Fibroblast of the aortic adventitia (primary cell): ENCODE measurements at places on chromosomes 11 and 22. TPM values are rescaled to one million over a fixed set of nuclear protein-coding genes. Genes with fewer than 3 reads are reported as not detected.

DNA sequence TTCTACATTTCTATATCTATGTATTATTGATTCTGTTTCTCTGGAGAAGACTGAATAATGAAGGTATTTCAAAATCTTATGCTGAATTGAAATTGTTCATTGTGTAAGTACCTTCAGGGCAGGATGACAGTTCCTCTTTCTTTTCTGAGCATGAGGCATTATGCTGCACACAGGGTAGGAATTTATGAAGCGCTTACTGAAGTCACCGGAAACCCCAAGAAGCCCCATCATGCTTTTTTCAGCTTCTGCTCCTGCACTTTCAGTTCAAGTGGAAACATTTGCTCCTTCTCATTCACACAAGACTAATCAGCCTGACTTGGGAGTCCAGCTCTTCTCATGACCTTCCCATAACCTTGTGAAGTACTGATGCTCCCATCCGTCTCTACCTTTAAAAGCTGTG lies 314.7 kb upstream of the SORL1-AS1 start:
- peak; percentile 10 for DNase-seq

DNA sequence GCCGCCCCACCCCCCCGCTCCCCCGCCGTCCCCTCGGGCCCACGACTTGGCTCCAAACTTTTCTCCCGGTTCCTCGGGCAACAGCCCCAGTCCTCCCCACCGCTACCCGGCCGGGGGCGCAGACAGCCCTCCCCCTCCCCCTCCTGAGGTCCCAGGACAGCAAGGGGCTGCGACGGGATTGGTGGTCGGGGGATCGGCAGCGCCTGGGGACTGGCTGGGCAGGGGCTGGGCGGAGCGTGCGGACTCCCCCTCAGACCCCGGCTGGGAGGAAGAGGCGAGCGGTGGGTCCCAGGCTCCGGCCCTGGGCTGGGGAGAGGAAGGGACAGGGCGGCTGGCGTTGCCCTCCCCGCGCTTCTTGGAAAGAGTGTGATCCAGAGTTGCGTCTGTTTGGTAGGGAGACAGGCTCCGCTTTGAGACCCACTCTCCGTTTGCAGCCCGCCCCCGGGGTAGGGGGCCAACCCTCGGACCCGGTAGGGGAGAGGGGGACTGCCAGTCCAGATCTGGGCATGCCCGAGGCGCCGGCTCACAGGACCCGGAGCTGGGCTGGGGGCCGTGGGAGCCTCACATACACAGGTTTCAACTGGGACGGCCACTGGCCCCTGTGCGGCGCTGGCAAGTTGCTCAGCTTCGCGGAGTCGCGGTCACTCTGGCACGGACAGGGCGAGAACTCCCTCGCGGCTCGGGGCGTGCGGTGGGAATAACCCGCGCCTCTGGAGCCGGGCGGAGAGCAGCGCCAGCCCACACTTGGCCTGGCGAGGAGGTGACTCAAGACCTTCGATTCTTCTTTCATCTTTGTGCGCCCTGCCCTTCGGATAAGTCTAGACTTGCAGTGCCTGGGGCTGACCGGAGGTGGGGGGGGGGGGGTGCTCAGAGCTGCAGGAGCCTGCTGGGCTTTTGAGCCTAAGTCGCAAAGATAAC lies 999 bp downstream of the TSKU start:
- DNase-seq: peak; percentile 77

DNA sequence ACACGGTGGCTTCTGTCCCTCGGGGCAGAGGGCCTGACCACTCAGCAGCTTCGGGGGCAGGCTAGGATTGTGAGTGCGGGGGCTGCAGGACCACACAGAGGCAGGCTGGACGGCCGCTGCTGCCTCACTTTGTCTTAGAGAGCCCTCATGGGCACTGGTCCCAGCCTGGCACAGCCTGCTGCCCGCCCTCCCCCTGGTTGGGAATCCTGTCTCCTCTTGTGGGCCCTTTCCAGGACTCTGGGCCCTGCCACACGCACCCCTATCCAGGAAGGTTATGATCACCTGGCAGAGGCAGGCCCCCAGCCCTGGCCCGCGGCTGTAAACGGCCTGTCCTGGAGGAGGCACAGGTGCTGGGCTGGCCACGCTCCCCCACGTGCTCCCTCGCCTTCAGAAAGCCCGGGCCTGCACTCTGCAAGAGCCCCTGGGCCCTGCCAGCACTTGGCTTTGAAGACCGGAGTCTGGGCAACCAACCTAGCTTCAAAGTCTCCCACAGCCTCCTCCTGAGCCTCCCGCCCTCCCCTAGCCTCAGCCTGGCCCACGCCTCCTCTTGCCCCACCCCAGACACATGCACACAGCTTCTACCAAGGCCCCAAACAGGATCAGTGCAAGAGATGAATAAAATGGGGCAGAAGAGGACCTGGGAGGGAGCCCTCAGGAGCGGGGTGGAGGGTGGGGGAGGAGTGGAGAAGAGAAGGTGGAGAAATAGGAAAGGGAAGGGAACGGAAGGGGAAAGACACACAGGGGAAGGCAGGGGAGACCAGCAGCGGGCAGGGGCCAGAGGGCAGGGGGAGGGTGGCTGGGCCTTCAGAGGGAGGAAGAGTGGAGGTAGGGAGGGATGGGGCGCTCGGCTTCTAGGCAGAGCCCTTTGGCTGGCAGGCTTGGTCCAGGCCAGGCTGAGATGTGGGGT lies 31.0 kb downstream of the SYT7 start:
- DNase-seq: no peak

DNA sequence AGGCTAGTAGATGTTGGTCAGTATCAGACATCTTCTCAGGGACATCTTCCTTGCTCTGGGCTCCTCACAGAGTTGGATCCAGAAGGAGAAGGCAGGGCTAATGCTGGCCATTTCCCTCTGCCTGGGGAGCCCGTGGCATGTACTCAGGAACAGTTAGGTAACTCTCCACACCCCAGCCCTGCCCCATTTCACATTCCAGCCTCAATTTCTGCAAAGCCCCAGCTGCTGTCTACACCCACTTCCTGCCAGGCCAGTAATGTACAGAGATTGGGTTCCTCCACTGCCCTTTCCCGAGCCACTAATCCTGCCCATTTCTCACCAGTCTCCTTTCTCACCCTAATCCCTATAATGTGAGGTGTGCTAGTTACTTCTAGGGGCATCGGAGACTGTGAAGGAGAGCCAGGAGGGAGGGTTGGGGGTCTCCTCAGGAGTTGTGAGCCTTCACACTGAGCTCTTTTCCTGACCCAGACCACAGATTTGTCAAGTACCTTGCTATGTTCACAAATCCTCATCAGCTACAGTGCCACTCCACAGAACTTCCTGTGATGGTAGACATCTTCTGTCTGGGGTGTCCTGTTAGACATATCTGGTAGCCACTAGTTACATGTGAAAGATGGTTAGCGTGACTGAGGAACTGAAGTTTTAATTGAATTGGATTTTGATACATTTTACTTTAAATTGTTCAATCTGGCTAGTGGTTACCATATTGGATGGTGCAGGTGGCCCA lies 1.3 kb upstream of the SEC14L3 start:
- no peak for DNase-seq

DNA sequence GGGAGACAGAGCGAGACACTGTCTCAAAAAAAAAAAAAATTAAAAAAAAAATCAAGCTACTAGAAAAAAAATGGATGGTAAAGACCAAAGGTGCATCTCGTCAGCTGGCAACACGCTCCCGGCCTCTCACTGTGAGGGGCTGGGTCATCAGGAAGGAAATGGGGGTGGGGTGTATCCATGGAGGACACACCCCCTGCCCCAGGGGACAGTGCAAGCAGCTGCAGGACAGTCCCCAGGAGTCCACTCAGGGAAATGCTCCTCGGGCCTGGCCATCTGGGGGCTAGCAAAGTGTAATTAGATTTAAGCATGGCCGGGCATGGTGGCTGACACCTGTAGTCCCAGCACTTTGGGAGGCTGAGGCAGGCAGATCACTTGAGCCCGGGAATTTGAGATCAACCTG lies 23.1 kb downstream of the TTLL1 start:
- no peak for DNase-seq

- peak; percentile 91 for DNase-seq
Measured at GRCh38 chr11:79413268-79413667, 27.6 kb downstream of the TENM4 start.

- DNase-seq: peak; percentile 94
Measured at GRCh38 chr11:34427186-34427805, 11.4 kb upstream of the CAT start.

GRCh38 chr22:19912271-19912999 lies 29.1 kb upstream of the COMT start:
- DNase-seq: no peak

GRCh38 chr11:75768909-75769771 lies 562 bp downstream of the DGAT2 start:
- no peak for DNase-seq

DNA sequence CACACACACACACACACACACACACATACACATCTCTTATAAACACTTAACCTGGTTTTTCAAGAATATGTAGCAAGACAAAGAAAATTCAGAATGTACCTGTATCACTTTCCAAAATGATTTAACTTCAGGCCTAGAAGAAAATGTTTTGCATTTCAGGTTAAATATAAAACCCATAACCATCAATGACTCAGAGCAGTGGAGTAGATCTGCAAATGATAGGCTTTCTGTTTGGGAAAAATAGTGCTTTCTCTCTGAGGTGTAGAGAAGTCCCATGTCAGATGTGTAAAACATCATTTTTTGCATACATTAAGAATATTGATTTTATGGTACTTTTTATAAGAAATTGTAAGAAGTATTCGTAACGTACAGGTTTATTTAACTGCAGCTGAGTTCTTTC lies 116.9 kb downstream of the STK33 start:
- no peak for DNase-seq

DNA sequence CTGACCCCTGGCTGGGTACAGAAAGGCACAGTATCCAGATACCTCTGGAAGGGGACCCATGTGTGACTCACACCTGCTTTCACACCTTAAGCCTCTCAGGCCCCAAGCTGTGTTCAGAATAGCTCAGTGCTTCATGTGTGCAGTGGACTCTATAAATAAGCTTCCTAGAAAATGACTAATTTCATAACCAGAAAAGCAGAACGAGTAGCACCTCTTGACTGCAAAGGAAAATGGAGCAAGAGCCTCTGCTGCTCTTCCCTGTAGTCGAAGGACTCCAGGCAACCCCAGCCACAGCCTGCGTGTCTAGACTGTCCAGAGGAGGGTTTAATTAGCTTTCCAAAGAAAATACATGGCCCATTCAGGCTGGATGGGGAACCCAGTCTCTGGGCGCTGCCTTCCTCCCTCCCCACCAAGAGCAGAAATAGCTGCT lies 23.1 kb downstream of the PTPN5 start:
- DNase-seq: no peak

- no peak for DNase-seq
Measured at GRCh38 chr11:9095421-9095820, 4.0 kb upstream of the SCUBE2 start.

GRCh38 chr11:118651820-118652219 lies 27.6 kb downstream of the TREH start:
- DNase-seq: no peak

Gene GSTT2
- 0.54 TPM in 1 of 2 replicates, not detected in the other for total RNA-seq

Gene GUCY1A2
- total RNA-seq: 1.1 and 1.6 TPM in 2 replicates

Gene FAM180B
- total RNA-seq: not detected in 2 replicates

Gene SMC1B
- 0.08 and 0.09 TPM in 2 replicates for total RNA-seq

Gene OSBP
- 27.3 and 35.5 TPM in 2 replicates for total RNA-seq

Gene HTR3A
- total RNA-seq: not detected in 2 replicates

Gene E2F8
- 4.4 TPM in 1 of 2 replicates, not detected in the other for total RNA-seq

Gene BDNF
- 2.0 and 8.1 TPM in 2 replicates for total RNA-seq

Gene C22orf15
- 0.18 and 4.9 TPM in 2 replicates for total RNA-seq

Gene NDUFA6
- total RNA-seq: 51.2 and 66.8 TPM in 2 replicates

Gene GAB4
- total RNA-seq: not detected in 2 replicates

Gene OR4A16
- total RNA-seq: not detected in 2 replicates
